ENCODE measurements at places on chromosomes 2 and 18.

DNA sequence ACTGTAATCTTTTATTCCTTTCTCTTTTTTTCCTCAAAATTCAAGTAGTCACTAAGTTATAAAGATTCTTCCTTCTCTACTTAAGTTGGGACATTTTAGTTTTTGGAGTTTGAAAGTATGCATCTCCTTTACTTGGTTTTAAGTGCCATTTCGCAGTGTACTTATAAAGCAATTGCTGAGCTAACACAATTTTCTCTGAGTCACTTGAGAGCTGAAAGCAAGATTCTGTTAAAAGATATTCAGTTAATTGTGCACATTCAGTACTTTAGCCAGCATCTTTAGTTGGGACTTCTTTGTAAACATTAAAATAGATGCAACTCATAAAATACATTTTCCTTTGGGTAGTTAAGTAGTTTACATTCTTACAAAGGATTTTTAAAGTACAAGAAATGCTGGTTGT lies 136.0 kb downstream of the GFPT1 start:
- no peak for DNase-seq

DNA sequence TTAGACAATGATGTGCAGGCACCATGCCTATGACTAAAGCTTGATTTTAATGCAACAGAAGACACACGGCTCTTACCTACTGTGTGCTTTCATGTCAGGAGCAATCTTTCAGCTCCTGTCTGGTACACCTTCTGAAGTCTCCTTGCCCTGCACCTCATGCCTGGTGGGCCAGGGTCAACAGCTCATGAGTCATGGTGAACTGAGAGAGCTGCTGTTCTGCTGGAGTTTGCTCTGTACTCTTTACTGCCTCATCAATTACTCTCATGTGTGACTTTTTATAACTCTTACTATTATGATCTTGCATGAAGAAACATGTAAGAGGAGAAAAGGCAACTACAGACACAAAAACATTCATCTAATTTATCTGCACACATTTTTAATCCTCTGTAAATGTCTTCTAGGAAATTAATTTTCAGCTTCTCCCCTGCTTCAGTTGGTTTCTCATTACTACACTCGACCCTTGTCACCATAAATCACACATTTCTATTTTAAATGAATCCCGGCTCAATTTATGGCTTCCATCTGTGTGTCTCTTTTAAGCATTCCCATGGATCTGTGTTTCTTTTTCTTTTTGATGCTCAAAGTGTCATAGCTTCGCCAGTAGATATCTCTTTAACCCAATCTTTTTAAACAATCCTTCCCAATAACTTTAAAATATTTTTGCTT lies 9.7 kb downstream of the SERPINB7 start:
- no peak for DNase-seq

- no peak for DNase-seq
Observed at GRCh38 chr2:42748840-42749239, 15.1 kb downstream of the OXER1 start.

- DNase-seq: peak; percentile 10
Observed at GRCh38 chr18:75253784-75254183, 43.2 kb downstream of the TSHZ1 start.

DNA sequence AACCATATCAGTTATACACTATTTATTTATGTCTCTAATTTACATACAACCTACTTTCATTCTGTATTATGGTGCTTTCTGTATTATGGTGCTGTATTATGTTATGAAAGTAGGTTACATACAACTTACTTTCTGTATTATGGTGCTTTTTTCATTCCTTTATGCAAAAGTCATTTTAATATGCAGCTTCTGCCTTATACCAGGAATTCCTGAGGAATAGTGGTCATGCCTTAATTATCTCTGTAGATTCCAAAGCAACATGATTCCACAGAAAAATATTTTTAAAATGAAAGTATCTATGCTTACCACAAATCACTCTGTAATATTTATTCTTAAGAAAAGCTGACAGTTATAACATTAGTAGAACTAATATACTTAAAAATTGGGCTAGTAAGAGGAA lies 922.0 kb upstream of the NRXN1 start:
- no peak for DNase-seq

GRCh38 chr2:37869771-37870170 lies 55.3 kb upstream of the RMDN2 start:
- peak; percentile 6 for DNase-seq

DNA sequence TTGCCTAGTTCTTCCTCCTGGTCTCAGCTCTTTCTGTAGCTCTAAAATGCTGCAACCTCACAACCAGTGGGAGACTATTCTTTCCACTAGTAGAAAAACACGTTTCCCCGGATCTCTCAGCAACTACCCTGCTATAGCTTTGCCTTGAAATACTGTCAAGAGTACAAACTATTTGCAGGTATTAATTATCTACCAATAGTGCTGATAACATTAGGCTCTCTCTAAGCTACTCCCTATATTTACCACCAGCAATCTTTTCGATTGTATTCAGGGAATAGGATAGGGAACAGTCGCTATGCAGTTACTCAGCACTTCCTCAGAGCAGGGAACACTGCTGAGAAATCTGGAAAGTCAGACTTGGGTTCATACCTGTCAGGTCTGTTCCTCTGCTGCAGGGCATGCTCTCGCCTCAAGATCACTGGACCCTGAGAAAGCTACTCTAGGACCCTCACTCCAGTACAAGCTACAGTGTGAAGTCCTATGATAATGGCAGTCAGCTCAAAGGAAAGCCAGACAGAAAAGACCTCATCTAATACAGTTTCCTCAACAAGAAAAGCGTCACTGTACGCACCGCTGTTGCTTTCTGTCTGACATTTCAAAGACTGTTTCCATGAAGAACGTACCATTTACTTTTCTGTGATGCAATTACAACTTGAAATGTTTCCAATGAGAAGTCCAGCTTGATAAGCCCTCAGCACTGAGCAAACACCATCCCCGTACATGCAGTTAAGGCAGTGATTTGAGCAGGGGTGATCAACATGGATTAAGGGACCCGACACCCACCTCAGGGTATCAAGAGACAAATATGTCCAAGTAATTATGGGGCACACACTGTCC lies 22.7 kb downstream of the GDF7 start:
- no peak for DNase-seq

- no peak for DNase-seq
Observed at GRCh38 chr18:23553887-23554286, 32.4 kb downstream of the NPC1 start.

DNA sequence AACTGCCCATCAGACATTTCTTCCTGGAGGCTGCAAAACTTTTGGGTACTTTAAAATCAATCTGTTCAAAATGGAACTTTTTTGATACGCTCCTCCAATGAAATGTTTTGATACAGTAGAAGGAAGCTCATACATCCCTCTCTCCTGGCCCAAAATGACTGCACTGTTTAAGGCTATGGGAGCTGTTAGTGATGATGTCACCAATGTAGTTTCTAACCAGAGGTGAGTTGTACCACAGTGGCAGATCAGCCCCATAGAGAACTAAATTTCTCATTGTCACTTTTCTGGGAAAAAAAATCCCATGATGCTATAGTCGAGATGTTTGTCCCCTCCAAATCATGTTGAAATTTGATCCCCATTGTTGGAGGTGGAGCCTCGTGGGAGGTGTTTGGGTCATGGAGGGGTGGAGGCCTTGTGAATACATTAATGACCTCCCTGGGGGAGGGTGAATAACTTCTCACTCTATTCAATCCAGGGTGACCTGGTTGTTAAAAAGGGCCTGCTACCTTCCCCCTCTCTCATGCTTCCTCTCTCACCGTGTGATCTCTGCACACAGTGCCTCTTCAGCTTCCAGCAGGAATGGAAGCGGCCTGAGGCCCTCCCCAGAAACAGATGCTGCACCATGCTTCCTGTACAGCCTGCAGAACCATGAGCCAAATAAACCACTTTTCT lies 117.4 kb upstream of the NPAS2 start:
- no peak for DNase-seq

- no peak for DNase-seq
Observed at GRCh38 chr2:134289225-134289624, 35.4 kb downstream of the MGAT5 start.

DNA sequence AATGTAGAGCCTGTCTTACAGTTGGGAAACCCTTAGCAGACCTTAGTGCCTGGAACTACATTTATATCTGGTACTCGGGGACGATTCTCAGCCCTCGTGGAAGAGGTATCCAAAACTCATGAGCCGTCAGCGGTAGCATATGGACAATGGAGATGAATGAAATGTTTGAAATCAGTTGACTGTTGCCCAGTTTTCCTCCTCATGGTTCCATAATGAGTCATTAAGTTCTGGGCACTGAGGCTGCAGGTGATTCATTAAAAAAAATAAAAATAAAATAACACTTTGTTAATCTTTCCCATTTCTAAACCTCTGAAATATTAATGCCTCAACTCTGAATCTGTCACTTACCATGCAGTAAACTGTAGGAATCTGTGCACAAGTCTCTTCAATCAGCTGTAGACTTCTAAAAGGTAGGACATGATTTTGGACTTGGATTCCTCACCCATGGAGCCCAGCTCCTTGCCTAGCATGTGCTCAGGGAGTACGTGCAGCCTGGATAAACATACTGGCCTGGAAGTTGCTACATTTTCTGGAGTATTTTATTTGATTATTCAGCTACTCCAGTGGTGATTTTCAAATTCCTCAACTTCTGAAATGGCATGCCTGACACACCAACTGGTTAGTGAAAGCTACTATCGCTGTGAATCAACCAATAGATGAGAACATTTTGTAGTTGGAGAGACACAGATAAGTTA lies 979.2 kb downstream of the CNTNAP5 start:
- DNase-seq: no peak

DNA sequence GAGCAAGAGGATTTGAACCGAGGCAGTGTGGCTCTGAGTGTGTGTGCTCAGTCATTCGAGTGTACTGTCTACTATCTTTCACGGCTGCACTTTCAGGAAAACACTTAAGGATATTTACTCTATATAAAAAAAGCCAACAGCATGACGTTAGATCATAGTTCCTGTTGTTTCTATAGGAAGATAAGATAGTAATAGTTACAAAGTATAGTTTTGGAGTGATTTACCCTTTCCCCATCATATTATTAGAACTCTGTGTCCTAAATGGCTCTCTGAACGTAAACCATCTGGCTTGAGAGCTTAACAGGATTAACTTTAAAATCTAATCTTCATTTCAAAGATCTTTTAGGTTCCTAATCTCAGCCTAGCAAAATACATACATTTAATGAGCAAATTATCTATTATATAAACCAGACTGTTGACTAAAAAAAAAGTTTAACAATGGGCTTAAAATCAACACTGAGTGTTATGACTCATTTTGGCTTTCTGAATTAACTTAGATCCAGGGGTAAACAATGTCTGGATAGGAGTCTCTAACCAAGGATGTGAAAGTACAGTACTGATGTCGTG lies 150.3 kb upstream of the DNMT3A start:
- no peak for DNase-seq

DNA sequence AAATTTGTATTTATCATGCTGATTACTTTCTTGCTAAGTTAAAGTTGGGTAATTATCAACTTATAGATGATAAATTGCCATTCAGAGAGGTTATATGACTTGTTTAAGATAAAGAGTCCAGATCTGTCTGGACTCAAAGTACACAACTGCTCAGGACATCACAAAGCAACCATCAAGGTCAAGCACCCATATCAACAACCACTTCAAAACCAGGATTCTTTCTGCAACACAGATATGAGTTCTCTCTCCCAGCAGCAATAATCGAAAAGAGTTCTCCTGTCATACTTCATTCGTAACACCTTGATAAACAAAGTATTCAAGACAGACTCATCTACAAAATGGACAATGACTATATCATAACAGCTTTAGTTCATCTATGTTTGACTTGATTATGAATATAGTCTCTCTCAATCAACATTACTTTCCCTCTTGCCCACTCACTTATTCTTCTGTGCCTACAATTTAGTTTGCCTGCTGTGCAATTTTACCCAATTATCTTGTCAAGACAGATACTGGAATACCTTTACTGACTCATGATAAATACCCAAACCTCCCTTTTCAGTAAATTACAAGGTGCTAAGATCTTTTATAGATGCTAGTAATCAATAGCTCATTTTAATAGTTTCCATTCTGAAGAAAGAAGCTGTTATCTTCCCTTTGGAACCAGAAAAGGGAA lies 281.8 kb downstream of the NBAS start:
- DNase-seq: no peak

GRCh38 chr18:25350489-25351251 lies 1.3 kb downstream of the ZNF521 start:
- no peak for DNase-seq

- no peak for DNase-seq
Observed at GRCh38 chr2:207042841-207043240, 103.5 kb downstream of the CPO start.

GRCh38 chr18:23616258-23616657 lies 30.0 kb upstream of the NPC1 start:
- no peak for DNase-seq

DNA sequence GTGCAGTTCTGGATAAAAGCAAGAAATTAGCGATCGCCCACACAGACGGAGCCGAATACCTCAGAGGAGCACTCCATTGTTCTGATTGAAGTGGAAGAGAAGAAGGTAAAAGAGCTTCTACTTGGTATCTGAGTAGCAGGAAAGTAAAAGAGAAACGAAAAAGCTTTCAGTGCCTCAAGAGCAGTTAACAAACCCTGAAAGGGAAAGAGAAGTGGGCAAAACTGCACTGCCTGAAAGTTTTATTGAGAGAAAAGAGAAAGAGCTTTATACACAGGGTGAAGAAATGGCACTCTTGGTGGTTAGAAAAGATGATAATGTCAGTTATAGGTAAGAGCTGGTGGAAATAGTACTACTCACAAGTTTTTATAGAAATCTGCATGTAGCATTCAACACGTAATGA lies 192.8 kb downstream of the CDCA7 start:
- no peak for DNase-seq

DNA sequence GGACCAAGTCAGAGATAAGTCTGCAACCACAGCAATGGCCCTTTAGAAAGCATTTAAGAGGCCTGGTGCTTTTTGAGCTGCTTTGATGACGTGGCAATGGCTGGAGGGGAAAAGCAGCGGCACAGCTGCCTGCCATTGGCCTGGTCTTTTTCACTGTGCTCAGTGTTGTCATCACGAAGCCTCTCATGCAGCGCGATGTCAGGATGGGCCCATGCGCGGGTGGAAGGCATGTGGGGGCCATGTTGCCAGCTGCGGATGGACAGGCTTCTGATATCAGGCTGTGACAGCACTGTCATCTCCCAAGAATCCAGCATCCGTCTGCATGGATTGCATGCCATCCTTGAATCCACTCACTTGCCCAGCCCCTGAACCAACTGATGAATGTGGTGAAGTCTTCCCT lies 204.5 kb downstream of the ACKR3 start:
- DNase-seq: no peak

GRCh38 chr2:135826544-135826943 lies 10.4 kb downstream of the LCT start:
- DNase-seq: no peak

- DNase-seq: no peak
Observed at GRCh38 chr2:54638103-54638502, 85.4 kb upstream of the EML6 start.

DNA sequence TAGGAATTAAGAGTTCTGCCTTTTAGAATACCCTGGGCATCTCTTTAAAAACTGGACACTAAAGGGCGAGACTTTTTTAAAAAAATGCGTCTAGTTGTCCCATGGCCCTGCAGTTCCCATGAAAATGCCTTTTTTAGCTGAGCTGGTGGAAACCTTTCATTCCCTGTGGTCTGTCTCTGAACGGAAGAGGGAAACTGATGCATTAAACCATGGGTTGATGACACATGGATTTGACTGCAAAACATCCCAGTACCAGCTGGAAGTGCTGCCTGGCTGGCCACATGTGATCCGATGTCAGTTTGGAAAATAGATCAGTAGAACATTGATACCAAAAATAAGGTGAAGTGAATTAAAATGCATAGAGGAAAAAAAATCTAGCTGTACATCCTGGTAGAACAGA lies 129.2 kb downstream of the MYO1B start:
- DNase-seq: no peak

GRCh38 chr2:31967790-31968189 lies 43.0 kb downstream of the MEMO1 start:
- DNase-seq: no peak
